CD4-positive, alpha-beta T cell treated with Interleukin-15 for 1 hour (primary cell): ENCODE measurements at places on chromosomes 1 and 21.

DNA sequence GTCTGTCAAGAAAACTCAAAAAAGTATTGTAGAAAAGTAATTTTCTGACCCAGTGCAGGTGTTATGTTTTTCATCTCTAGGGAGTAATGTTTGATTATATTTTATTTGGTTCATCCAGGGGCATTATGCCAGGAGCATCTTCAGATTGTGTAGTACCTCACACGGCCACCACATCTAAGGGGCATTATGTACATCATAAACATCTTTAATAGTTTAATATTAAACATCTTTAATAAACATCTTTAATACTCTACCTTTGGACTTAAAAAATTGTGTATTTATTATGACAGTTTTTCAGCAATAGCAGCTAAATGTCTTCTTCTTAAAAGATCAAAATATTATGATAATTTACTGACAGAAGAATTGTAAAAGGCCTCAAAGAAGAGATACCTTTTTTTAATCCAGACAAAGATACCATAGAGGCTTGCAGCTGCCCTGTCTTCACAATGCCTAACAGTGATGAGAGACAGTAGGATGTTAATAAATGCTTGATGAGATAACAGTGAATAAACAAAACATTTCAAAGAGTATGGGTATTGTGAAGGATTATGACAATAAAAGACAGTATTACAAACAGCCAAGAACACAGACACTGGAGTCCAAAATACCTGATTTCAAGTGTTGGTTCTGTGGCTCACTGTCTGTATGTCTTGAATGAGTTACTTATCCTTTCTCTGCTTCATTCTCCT, 240.9 kb upstream of the ADGRL2 start:
- DNase-seq, result no peak

DNA sequence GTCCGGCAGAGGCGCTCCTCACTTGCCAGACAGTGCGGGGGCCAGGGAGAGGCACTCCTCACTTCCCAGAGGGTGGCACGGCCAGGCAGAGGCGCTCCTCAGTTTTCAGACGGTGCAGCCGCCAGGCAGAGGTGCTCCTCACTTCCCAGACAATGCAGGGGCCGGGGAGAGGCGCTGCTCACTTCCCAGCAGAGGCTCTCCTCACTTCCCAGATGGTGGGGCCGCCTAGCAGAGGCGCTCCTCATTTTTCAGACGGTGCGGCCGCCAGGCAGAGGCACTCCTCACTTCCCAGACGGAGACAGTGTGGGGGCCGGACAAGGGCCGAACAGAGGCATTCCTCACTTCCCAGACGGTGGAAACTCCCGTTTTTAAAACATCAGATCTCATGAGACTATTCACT, 238.4 kb upstream of the CACYBP start:
- DNase-seq, result no peak

GRCh38 chr21:46325073-46325912, 1.3 kb downstream of the PCNT start:
- DNase-seq, result no peak

DNA sequence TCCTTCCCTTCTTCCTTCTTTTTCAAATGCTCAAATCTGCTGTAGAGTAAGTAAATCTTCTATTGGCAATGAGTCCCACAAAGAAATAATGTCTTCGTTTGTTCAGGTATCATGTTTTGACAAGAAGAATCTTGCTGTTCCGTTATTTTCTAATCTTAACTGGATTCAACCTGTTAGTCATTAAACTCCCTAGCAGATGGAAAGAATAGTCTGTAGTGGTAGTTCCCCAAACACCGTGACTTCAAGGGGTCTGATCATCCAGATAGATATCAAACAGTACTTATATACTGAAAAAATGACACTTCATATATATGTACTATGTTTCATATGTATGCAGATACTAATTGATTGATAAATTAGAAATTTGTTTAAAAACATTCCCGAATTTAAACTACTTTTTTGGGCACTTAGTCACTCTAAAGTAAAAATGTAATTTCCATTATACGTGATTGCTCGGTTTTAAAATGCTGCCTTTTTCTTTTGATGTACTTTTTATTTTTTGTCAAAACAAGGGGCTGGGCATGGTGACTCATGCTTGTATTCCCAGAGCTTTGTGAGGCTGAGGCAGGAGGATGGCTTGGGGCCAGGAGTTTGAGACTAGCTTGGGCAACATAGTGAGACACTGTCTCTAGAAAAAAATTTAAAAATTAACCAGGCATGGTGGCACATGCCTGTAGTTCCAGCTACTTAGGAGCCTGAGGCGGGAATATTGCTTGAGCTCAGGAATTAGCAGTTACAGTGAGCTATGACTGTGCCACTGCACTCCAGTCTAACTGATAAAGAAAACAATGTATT, 335.7 kb upstream of the SNX7 start:
- DNase-seq, result no peak

GRCh38 chr1:3323021-3323795, 131.3 kb upstream of the ARHGEF16 start:
- DNase-seq, result no peak

- DNase-seq, result no peak
These were observed 38.7 kb downstream of the AMY1C start for GRCh38 chr1:103788377-103788776.

DNA sequence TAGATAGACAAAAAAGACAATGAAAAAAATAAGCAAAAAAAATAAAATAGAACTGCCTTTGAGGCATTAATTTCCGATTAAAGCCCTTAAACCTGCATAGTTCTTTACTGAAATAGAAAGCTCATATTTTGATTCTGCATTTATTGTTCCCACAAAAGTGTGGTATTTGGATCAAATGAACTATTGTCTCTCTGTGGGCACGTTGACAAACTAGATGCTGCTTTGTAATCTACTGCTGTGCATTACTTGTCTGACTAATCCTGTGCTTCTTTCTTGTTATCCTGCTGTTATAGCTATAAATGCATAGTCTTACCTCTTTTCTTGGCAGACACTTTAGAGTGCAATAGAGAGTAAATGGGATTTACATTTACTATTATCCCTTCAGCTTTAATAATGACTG, 31.4 kb upstream of the SLC35D1 start:
- DNase-seq, result no peak

DNA sequence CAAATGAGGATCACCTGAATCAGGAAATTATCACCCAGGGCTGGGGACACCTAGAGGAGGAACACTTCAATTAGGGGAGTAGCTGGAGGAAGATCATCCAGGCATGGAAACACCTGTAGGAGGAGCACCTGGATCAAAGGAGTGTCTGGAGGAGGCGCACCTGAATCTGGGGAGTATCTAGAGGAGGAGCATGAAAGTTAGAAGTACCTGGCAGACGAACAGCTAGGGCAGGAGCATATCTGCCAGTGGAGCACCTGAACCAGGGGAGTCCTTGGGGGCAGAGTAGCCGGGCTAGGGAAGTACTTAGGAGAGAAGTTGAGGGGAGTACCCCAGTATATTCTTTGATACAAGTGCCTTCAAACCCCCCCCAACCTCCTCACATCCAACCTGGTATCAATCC, 1.3 kb downstream of the C1orf210 start:
- DNase-seq, result no peak

DNA sequence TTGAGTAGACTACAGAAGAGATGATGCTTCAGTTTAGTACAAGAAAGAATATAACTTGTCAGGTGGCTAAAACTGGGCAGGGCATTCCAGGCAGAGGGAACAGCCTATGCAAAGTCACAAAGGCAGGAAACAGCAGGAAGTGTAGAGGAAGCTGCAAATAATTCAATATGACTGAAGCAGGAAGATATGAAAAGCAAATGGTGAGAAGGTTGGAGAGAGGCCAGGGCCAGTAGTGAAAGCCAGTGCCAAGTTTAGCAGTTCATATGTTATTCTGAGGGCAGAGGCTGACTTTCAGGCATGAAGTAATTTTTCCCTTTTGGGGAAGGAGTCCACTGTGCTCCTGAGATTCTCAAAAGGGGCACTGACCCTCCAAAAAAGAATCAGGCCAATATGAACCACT, 8.0 kb upstream of the YBX1 start:
- DNase-seq, result no peak

- DNase-seq, result peak; percentile 49
These were observed 34.8 kb upstream of the RNF187 start for GRCh38 chr1:228452194-228453021.

DNA sequence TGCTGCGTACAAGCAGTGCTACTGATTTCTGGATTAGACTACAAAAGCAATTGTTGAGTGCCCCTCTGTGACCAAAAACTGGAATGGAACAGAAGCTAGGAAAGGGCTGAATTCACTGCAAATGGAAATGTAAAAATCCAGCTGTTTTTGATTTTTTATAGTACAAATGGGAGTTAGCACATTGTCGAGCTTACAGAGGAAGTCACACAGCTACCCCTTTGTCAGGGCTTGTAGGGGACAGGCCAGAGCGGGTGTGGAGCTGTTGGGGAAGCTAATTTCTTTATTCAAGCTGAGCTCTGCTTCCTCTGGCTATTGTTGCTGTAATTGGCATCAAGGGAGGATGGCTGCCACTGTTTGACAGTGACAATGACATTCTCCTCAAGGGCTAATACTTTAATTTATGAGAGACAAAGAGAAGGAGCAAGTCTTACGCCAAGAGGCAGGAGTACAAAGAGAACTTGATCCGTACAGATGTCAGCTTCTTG, 96.1 kb downstream of the SLC35F3 start:
- no peak for DNase-seq

DNA sequence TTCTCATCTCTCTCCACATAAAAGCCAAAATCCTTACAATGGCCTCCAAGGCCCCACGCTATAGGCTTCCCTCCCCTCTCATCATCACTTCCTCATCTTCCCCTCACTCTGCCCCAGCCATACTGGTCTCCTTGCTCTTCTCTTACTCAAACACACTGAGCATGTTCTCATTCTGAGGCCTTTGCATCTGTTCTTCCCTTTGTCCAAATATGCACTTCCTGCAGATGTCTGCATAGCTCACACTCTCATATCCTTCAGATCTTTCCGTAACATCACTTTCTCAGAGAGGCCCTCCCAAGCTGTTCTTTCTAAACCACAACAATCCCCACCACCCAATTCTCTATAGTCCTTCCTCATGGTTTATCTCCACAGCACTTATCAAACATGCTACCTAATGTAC, 284.1 kb downstream of the HHIPL2 start:
- DNase-seq, result no peak
